ENCODE measurements at places on chromosomes 2 and 18. TPM values are rescaled to one million over a fixed set of nuclear protein-coding genes. Genes with fewer than 3 reads are reported as not detected.

Gene CTAGE1
- not detected for total RNA-seq

DNA sequence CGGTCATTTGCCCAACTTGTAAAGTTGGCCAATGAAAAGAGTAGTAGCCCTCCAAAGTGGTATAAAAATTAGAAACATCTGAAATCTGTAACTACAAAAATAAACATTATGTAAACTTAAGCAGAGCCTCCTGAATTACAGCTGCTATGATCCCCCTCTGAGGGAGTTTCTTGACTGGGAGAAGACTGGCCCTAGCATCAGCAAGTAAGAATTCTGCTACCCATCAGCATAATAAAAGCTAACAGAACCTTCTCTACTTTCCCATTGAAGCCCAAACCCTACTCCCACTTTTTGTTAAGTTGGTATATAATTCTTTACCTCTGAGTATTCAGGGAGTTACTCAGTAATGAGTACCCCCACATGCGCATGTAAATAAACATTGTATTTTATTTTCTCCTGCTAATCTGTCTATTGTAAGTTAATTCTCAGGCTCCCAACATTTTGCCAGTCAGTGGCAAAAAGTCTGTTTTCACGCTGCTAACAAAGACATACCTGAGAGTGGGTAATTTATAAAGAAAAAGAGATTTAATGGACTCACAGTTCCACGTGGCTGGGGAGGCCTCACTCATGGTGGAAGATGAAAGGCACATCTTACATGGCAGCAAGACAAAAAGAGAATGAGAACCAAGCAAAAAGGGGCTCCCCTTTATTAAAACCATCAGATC, 71.3 kb downstream of the MYL12B start:
- no peak for DNase-seq

DNA sequence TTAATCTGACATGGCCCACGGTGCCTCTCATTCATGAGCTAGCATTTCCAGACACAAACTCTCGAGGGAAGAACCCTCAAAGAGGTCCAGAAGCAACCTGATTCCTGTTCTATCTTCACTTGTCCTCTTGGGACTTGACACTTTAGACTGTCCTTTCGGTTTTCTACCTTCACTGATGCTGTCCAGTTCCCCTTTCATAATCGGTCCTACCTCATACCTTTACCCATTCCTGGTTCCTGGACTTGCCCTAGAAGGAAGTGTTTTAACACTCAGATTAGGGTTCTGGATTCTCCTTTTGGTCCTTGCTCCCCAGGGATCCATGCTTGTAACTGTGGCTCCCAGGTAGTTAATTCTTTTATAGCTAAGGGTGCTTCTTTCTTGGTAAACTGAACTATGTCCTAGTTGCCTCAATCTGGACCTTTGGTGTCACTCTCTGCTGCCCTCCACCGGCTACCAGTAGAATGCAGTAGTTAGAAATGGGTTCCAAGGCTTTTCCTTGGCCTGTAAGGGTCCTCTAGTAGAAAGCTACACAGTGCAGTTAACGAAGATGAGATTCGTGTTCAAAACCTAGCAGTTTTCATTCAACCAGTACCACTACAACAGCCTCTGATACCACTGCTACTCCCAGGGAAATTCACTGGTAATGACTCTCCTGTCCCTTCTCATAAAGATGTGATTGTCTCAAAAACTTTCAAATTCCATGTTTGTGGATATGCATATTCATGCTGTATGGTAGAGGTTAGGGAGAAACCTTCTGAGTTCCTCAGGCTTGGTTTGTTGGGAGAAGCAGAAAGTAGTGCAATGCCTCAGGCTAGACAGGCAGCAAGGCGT, 178.1 kb upstream of the CYP26B1 start:
- DNase-seq: no peak

Gene EML4
- total RNA-seq: 29.5 TPM

DNA sequence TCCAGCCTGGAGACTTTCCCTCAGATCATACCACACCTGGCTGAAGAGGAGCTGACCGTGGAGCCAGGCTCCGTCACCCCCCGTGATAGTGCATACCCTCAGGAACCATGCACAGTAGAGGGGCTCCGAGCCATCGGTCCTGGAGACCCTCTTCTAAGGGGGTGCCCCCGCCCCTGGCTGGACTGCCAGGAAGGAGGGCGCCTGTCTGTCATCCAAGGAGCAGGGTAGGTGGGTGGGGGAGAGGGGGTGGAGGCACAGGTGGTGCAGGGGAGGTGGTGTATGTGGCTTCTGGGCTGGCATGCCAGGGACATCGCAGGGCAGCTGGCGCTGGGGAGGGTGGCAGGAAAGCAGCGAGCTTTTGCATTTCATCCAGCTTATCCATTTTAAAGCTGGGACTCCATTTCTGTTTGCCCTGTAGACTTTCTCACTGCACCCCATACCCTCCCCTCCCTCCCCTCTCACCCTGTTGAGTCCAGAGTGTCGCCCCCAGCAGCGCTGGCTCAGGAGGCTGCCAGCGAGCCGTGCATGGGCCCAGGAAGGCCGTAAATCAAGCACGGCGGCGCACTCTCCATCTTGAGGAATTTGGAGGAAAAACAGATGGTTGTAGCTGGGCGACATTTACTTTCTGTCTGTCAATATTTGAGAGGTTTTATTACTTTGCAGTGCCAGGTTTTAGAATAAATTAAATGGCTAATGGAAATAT, 56.2 kb upstream of the HS6ST1 start:
- no peak for DNase-seq

DNA sequence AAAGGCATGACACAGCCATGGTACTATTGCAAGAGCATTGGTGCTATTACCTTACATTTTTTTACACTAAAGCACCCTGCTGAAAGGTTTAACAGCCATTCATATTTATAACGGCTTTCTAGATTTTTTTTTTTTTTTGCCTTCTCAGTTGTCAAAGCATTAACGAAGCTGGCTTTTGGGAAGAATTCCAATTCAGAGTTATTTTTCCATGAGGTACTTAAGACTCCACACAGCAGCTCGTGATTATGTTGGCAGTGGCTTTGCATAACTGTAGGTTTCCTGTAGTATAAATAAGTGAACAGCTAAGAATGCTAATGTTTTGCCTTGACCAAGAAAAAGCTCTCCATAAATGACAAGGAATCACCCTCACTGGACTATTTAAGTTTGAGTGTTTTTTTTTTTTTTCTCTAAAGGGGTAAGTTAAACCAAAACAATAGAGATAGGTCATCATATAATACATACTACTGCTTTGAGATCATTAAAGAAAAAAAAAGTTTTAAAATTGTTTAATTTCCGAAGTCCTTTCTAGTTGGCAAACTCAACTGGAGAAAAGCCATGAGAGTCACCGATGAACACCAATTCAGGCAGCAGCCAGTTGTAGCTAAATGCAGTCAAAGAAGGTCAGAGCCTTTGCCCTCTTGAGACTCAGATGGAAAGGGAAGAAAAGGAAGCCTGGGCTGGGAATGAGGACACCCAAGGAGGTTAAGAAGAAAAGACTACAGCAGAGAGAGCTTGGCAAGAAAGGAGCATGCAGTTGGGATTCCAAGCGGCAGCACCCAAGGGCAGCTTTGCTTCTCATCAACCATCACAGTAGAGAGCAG, 187.4 kb upstream of the NCKAP5 start:
- DNase-seq: no peak

DNA sequence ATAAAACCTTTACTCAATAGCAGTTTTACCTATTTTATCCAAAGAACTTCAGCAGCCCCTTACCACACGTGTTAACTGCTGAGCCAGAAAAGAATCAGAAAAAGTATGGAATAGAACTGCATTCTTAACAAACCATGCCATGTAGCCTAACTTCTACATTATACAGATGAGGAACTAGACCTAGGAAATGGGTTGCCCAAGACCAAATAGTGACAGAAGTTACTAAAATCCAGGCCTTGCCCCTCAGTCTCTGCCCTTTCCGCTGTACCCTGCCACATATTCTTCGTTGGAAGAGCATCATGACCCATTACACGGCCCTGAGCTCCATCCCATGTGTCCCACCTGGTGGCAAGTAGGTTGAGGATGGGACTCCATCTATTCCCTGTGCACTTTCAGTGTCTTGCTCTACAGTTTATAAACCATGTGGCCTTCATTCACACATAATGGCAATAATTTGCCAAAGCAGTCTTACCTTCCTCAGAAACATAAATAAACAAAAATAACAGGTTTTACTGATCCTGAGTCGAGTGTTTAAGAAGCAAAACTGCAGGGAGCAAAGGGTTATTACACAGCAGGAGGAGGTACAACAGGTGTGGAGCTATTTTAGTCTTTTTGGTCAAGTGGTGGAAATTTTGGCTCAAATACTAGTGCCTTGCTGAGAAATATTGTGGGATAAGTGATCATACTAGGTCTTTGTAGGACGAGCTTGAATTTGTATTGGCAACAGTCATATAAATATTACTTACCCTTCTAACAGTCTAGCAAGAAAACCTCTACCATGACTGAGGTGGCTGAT, 46.5 kb downstream of the HNRNPLL start:
- no peak for DNase-seq

Gene KLHL41
- total RNA-seq: 0.88 TPM

Gene SKOR2
- total RNA-seq: not detected

- DNase-seq: no peak
Observed at GRCh38 chr2:110748489-110748867, 16.1 kb downstream of the ACOXL start.

DNA sequence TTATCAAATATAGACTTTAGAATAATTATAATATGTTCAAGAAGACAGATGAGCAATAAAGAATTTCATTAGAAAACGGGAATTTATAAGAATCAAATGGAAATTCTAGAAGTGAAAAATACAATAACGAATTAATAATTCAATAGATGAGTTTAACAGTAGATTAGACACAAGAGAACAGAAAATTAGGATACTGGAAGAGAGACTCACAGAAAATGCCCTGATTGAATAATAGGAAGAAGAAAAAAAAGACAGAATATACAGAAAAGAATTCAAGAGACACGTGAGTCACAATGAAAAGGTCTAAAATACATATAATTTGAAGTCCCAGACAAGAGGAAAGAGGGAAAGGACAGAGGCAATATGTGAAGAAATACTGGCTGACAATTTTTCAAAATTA, 354.7 kb downstream of the CLIP4 start:
- DNase-seq: no peak

- no peak for DNase-seq
Observed at GRCh38 chr2:226746196-226746800, 53.3 kb downstream of the IRS1 start.

Gene ICOS
- not detected for total RNA-seq

GRCh38 chr2:182553483-182553882, 126.6 kb upstream of the PDE1A start:
- no peak for DNase-seq

GRCh38 chr2:111208639-111209038, 87.9 kb downstream of the BCL2L11 start:
- DNase-seq: no peak

- DNase-seq: peak; percentile 96
Observed at GRCh38 chr2:152200565-152201465, 25.3 kb upstream of the STAM2 start.

Gene LRATD1
- 113 TPM for total RNA-seq

GRCh38 chr2:8088810-8089209, 593.0 kb upstream of the ID2 start:
- DNase-seq: no peak

GRCh38 chr2:191946471-191947182, 99.7 kb upstream of the CAVIN2 start:
- no peak for DNase-seq

- DNase-seq: no peak
Observed at GRCh38 chr2:2850859-2851258, 519.8 kb upstream of the MYT1L start.

Gene PLCL1
- total RNA-seq: 3.7 TPM

- no peak for DNase-seq
Observed at GRCh38 chr2:212973347-212973746, 178.1 kb downstream of the IKZF2 start.

- DNase-seq: no peak
Observed at GRCh38 chr2:215601990-215602721, 166.3 kb upstream of the FN1 start.

Gene RMC1
- 33.1 TPM for total RNA-seq

Gene STPG4
- total RNA-seq: 4.1 TPM

GRCh38 chr18:23398401-23398800, 54.7 kb upstream of the RIOK3 start:
- DNase-seq: peak; percentile 79

DNA sequence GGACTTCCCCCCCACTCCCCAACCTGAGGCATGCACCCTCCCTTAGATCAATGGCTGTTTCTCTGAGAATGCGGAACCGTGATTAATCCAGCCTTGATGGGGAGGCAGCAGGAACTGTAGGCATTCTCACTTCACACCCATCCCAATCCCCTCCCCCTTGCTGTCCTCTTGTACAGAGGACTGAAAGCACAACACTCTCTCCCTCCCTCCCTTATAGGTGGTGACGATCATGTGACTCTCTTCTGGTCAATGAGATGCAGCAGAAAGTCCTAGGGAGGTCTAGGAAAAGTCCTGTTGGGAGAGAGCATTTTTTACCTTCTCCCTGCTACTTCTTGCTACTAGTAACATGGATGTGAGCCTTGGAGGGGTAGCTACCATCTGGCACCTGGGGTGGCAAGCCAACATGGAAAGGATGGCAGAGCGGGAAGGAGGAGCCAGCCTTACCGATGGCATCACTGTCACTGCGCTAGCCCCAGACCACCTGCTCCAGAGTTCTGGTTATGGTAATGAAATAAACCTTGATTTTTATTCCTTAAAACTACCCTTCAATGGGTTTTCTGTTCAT, 106.9 kb downstream of the MSH2 start:
- DNase-seq: no peak

GRCh38 chr2:1714291-1715064, 29.8 kb downstream of the PXDN start:
- peak; percentile 11 for DNase-seq

Data from lower leg skin (tissue), 4 donors.